ENCODE measurements at places on chromosomes 3 and 15. TPM values are rescaled to one million over a fixed set of nuclear protein-coding genes. Genes with fewer than 3 reads are reported as not detected.

PLCH1 gene
- total RNA-seq, result under 0.01 TPM

DPPA2 gene
- not detected for total RNA-seq

CPEB1 gene
- not detected for total RNA-seq

CPNE4 gene
- total RNA-seq, result 0.24 TPM

MESP2 gene
- total RNA-seq, result 0.48 TPM

RYR3 gene
- 0.21 TPM for total RNA-seq

MINAR1 gene
- 0.24 TPM for total RNA-seq

FANCD2 gene
- 5.1 TPM for total RNA-seq

THRB gene
- total RNA-seq, result 10.0 TPM

EIF1B gene
- total RNA-seq, result 11.8 TPM

SPTSSB gene
- total RNA-seq, result 1.4 TPM

NBEAL2 gene
- total RNA-seq, result 33.7 TPM

DZIP1L gene
- 0.96 TPM for total RNA-seq

HTR3E gene
- total RNA-seq, result not detected

TLR9 gene
- under 0.01 TPM for total RNA-seq

ZDHHC23 gene
- 0.85 TPM for total RNA-seq
